ENCODE measurements at places on chromosomes 6 and 20.

DNA sequence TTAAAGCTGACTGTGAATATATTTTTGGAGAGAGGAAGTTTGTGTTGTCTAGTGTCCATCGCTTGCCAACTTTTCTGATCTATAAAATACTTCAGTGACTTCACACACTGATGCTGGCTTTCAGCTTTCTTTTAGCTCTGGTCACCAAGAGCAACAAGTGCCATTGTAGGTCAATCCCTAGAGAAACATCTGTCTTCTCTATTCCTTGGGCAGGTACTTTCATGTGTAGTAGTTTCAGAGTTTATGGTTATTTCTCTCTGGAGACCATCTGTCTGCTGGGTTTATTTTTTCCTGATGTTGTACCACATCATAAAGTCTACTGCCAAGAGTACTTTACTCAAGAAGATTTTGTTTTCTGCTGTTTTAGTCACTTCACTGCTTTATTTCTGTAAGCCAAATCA, 249.9 kb downstream of the KHDC1L start:
- no peak for DNase-seq

DNA sequence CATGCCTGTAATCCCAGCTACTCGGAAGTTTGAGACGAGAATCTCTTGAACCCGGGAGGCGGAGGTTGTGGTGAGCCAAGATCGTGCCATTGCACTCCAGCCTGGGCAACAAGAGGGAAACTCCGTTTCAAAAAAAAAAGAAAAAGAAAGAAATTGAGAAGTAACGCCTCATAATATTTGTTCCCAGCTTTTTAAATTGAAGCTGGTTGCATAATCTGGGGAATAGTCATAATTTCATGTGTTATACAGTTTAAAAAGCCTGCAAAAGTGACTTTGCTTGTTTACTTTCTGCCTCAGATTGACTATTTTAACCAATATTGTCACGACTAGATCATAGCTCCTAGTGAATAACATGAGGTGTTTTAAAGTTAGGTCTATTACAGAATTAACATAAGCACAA, 7.2 kb downstream of the FAM217B start:
- no peak for DNase-seq

- no peak for DNase-seq
Observed at GRCh38 chr20:29325304-29325640, 1932.2 kb upstream of the DEFB115 start.

DNA sequence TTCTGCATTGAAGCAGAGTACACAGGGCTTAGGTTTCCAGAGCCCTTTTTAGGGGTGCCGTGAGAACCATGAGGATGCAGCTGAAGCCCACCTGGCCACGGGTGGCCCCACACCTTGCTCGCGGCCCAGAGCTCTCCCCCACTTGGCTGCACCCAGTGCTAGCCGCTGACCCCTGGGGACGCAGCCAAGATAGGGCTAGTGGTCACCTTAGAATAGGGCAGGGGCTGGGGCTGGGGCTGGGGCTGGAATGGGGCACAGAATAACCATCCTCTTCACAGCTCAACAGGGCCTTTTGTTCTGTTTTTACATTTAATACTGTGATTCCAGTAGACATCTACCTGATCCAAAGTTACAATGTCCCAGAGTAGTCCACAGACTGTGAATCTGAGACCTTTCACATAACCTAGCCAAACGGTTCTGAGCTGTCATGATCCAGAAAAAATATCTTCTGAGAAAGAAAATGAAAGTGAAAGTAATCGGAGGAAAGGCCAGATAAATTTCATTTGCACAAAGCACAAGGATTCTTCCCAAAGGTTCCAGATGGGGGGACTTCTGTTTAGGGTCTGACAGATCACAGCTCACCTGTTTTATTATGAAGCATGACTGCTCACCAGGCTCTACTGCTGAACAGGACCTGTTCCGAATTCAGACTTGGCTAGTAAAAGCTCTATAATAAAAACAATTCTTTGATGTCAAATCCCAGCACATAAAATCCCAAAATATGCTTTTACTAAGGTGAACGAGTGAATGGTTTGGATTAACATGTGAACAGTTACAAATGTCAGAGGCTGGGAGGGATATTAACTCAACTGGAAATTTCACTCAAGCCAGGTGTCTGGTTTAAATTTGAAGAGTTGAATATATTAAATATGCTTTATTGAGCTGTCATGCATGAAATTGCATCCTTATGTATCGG, 401.9 kb downstream of the THBS2 start:
- no peak for DNase-seq

DNA sequence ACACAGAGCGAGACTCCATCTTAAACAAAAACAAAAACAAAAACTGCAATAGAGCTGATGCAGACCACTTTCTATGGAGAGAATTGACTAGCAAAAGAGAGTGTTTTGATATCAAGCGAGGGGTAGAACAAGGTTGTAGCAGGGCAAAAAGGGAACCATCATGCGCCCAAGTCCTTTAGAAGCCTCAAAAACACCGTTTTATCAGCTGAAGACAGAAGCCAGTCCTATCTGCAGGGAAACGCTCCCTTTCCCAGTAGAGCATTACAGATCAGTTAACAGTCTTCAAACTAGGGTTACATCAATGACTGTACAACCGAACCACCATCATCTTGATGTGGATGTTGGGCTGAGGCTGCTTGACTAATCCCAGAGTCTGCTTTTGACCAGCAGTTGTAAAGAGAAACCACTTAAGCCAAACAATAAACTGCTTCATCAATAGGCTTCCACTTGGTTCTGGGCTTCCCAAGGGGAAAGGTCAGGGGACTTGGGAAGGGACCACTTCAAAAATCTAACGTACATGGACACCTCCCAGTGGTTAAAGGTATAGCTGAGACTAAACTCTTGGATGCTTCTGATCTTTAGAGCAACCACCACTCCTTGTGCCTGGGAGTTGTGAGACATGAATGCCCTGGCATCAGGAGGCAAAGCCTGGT, 59.6 kb upstream of the SPDEF start:
- DNase-seq: no peak

DNA sequence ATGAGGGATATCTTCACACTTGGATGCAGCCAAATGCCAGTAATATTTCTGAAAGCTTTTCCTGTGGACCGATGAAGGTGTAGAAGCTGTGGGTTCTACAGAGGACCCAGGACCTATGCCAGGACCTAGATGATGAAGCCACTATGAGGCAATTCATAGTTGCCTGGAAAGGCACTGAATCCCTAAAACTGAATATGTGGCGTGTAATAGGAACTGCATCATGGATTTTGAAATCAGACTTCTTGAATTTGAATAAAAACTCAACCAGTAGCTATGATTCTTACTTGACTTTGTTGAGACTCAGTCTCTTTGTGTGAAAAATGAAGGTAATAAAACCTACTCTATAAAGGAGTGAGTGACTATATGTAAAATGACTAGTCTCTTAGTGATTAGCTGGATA, 89.9 kb upstream of the SGK1 start:
- DNase-seq: no peak

DNA sequence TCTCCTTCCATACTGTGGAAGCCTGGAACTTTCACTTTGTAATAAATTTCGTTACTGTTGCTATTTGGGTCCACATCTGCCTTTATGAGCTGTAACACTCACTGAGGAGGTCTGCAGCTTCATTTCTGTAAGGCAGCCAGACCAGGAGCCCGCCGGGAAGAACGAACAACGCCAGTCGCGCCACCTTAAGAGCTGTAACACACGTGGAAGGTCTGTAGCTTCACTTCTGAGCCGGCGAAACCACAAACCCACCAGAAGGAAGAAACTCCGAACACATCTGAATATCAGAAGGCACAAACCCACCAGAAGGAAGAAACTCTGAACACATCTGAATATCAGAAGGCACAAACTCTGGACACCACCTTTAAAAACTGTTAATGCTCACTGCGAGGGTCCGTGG, 589.9 kb upstream of the SLC35B3 start:
- no peak for DNase-seq

DNA sequence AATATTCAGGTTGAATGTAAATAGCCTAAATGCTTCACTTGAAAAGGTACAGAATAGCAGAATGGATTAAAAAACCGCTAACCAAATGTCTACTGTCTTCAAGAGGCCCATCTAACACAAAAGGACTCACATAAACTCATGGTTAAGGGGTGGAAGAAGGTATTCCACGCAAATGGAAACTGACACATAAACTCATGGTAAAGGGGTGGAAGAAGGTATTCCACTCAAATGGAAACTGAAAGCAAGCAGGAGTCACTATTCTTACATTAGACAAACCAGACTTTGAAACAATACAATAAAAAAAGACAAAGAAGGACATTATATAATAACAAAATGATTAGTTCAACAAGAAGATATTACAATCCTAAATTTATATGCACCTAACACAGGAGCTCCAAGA, 38.3 kb upstream of the PKIB start:
- DNase-seq: no peak

DNA sequence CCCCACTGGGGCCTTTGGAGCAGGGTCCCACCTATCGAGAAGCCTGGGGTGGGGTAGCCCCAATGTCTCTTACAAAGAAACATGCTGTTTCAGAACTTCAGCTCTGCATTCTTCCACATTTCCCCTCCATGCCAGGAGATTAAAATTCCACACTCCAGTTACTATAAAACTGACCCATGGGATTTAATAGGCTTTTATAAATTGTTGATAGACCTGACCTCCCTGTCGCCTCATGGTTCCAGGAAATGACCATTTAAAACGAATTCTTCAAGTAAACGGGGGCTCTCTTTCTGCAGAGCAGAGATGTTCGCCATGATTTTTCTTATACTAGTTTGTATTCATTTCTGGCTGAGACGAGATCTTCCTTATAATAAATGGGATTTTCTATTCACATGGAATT, 19.3 kb downstream of the RIN2 start:
- DNase-seq: no peak

DNA sequence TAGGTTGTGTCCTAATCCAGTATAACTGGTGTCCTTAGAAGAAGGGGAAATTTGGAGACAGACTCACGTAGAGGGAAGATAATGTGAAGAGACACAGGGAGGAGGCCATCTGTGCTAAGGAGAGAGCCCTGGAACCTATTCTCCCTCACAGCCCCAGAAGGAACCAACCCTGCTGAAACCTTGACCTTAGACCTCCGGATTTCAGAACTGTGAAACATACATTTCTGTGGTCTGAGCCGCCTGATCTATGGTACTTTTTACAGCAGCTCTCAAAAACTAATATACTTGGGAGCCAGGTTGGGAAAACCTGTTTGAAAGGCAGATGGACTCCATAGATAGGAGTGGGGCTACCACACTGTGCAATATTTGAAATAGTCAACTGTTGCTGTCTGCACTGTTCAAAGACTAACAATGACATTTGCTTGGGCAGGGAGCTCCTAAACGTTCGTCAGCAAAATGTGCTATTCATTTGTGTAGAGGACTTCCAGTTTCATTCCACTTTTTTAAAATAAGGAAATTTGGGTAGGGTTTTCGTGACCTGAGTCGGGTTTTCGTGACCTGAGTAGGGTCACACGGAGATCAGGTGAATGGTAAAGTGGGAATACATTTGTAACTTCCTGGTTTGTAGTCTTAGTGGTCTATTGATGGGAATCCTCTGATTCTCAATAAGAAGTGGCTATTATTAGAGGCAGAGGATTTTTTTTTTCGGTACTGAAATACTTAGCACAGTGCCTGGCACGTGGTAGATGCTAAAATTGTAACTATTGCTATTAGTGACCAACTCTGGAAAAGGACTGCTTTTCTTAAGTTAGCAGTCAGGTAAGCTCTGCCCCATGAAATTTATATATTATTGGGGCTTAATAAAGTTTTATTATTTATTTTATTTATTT, 11.4 kb downstream of the TAGAP start:
- no peak for DNase-seq

GRCh38 chr6:147201885-147202515, 2.2 kb upstream of the STXBP5 start:
- no peak for DNase-seq

DNA sequence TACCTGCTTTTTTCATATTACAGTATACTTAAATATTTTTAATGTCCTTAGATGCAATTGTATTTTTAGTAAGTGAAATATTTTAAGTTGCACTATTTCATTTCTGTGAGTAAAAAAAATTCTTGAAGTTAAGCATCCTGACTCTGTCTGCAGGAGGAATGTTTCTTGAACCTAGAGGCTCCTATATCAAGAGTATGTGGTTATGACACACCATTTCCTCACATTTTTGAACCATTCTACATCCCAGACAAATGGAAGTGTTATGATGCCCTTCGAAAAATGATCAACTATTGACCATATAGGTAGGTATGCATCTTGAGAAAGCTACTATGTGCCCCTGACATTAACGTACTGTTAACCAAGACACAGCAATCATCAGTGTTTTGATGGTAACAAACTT, 237.0 kb downstream of the BCKDHB start:
- no peak for DNase-seq

- DNase-seq: no peak
Observed at GRCh38 chr6:107154801-107155160, 39.5 kb upstream of the BEND3 start.

- no peak for DNase-seq
Observed at GRCh38 chr20:45254383-45255262, at the start of gene SLPI. TSS of gene SLPI (minus strand) at chr20:45254564. CDS start at chr20:45254543, 21 bp downstream.

GRCh38 chr6:116409756-116410155, 39.0 kb downstream of the DSE start:
- no peak for DNase-seq

DNA sequence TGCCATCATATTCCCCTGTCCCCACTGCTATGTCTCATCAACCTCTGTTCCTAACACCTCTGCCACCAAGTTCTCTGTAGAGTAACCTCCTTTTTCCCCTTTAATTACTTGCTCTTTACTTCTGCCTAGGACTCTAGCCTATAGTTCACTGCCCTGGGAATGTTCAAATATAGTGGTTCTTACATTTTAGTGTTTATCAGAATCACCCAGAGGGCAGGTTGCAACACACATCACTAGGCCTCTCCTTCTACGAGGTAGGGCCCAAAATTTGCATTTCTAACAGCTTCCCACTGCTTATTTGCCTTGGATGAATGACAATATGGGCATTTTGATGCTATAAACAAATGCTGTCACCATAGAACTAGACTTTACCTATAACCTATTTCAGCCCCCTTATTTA, 23.1 kb upstream of the C6orf141 start:
- no peak for DNase-seq

All from CD4-positive, alpha-beta T cell (primary cell).